Stimulated activated naive CD4-positive, alpha-beta T cell treated with Interleukin-2 at 50 U/mL for 16 hours (primary cell): ENCODE measurements at places on chromosomes 4 and X.

GRCh38 chr4:98908182-98908581 is 20.8 kb downstream of the EIF4E start:
- no peak for DNase-seq

- DNase-seq = no peak
These were observed 4.9 kb upstream of the CXCL6 start for GRCh38 chr4:73831569-73831968.

DNA sequence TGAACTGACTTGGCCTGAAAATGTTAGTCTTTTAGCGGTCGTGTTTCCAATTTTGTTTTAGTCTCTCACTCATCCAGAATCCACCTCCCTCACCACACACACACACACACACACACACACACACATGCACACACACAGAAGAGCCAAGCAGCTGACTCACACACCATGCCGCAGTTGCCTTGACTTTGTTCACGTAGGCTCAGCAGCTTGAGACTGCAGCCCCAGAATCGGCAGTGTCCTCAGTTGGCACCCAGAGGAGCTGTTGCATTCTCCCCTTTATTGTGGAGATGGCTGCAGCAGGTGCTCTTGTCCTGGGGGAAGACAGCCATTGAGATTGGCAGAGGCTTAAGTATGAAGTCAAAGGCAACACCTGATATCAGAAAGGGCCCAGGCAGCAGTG is 20.9 kb upstream of the XPNPEP2 start:
- DNase-seq = no peak

GRCh38 chr4:103996064-103996463 is 276.3 kb upstream of the TACR3 start:
- no peak for DNase-seq

DNA sequence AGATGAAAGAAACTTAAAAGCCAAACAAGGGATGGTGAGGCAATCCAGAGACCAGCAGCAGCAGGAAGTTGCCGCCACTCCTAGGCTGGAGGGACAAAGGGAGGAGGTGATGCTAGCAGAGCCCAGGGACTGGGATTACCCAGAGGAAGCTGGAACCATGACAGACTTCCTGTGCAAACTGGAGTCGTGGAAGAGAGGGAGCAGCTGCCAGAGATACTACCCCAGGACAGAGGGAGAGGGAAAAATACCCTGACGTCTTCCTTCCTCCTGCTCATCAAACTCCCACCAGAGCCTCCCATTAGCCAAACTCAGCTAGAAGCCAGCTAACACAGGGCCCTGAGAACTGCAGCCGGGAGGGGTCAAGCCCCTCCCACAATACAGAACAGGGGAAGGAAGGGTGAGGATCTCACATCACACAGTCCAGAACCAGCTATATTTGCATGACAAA is 101.2 kb upstream of the KLF3 start:
- DNase-seq = no peak

- no peak for DNase-seq
These were observed 54.0 kb downstream of the SLC9A7 start for GRCh38 chrX:46704767-46705386.

DNA sequence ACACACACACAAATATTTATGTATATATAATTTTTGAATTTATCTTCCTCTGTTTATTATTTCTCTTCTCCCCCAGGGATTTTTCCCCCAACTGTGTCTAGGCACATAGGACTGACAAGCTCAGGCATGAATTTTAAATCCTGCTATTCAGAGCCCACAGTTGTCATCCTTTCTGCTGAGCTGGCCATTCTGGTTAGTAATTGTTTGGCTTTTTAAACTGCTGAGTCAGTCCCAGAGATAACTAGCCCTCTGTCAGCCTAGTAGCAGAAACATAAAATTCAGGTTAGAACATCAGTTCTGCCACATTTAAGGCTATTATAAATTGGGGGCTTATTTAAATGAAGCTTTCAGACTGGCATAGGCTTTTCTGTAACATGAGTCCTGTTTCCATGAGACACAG is 151.7 kb upstream of the MAOA start:
- no peak for DNase-seq
